ENCODE measurements at places on chromosomes 3 and 15.
A peak's percentile ranks its signal among the peaks of the same experiment; 100 is the strongest.

GRCh38 chr15:62498712-62499111 lies 333.6 kb upstream of the C2CD4B start:
- no peaks in the 10 kb centered on the region for H3K36me3 ChIP-seq
- no peak for DNase-seq
- H3K4me3 ChIP-seq = no peak overlapping the region
- no peaks in the 10 kb centered on the region for H3K27me3 ChIP-seq

DNA sequence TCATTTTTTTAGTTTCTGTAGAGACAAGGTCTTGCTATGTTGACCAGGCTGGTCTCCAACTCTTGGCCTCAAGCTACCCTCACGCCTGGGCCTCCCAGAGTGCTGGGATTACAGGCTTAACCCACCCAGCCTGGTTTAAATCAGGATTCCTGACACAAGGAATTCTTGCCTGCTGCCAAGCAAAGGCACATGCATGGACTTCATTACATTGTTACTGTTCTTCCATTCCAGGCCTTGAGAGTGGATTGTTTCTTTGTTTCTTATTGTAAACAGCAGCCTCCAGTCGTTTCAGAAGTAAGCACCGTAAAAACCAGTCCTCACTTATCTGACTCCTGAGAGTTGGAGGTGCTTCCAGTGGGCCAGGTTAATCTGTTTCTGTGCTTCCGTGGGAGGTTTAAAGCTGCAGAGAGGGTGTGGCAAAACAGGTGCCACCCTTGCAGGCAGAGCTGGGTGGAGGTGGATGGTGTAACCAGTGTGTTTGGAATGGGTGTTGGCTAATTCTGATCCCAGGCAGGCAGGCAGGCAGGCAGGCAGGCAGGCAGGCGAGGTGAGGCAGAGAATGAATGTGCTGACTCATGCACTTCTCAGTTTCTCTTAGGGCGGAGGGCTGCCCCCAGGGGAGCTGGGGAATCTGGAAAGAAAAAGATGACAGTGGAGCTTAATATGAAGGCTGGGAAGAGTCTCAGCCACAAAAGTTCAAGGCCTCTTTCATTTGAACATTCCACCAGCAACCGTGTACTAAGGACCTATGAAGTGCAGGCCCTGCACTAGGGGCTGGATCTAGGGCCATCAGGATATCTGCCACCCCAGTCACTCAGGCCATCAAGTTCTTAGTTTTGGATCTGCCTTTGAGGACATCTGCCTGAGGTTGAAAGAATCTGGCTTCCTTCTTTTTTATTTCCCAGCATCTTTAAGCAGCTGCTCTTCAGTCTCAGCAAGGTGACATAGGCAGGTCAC lies 37.0 kb upstream of the CDCP1 start:
- DNase-seq = peak; percentile 72
- H3K4me1 ChIP-seq = peaks cover 4% of the 10 kb centered on the region
- no peak overlapping the region for H3K4me3 ChIP-seq
- no peaks in the 10 kb centered on the region for H3K36me3 ChIP-seq

DNA sequence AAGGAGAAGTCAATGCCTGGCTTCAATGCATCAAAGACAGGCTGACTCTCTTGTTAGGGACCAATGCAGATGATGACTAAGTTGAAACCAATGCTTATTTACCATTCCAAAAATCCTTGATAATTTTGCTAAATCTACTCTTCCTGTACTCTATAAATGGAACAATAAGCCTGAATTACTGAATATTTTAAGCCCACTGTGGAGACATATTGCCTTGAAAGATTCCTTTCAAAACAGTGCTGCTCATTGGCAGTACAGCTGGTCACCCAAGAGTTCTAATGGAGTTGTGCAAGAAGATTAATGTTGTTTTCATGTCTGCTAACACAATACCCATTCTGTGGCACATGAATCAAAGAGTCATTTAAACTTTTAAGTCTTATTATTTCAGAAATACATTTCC lies 181.0 kb upstream of the CBLB start:
- H3K27me3 ChIP-seq = no peaks in the 10 kb centered on the region
- H3K4me1 ChIP-seq = no peaks in the 10 kb centered on the region
- no peak overlapping the region for H3K27ac ChIP-seq
- no peak overlapping the region for H3K4me3 ChIP-seq
- no peaks in the 10 kb centered on the region for H3K36me3 ChIP-seq

GRCh38 chr3:14235003-14235911 lies 56.6 kb downstream of the LSM3 start:
- no peak overlapping the region for H3K27ac ChIP-seq
- no peak overlapping the region for H3K4me3 ChIP-seq
- H3K27me3 ChIP-seq = no peaks in the 10 kb centered on the region
- DNase-seq = no peak
- no peaks in the 10 kb centered on the region for H3K36me3 ChIP-seq
- no peaks in the 10 kb centered on the region for H3K4me1 ChIP-seq

DNA sequence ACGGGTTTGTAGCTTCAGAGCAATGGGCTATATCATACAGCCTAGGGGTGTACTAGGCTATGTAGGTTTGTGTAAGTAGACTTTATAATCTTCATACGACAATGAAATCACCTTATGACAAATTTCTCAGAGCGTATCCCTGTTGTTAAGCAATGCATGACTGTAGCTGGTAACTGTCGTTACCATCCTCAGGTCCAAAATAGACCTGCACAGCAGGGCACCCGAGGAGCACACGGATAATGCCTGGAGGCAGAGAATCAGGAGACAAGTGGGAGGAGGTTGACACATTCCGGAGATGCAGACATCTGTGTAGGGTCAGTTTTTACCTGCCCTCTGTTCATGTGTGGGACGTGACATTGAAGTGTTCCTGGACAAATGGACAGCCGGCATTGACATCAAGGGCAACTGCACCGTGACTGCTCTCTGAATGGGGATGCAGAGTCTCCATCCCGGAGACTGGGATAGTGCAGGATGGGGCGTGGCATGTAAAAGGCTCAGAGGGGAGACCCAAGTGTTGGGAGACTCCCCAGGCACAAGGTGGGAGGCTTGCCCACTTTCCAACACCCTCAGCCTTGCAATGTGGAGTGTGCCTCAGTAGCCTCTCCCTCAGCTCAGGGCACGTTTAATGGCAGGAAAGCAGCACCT lies 45.9 kb upstream of the PGPEP1L start:
- no peaks in the 10 kb centered on the region for H3K36me3 ChIP-seq
- H3K4me1 ChIP-seq = no peaks in the 10 kb centered on the region
- no peak for DNase-seq
- H3K27me3 ChIP-seq = no peaks in the 10 kb centered on the region
- no peak overlapping the region for H3K27ac ChIP-seq
- H3K4me3 ChIP-seq = no peak overlapping the region

DNA sequence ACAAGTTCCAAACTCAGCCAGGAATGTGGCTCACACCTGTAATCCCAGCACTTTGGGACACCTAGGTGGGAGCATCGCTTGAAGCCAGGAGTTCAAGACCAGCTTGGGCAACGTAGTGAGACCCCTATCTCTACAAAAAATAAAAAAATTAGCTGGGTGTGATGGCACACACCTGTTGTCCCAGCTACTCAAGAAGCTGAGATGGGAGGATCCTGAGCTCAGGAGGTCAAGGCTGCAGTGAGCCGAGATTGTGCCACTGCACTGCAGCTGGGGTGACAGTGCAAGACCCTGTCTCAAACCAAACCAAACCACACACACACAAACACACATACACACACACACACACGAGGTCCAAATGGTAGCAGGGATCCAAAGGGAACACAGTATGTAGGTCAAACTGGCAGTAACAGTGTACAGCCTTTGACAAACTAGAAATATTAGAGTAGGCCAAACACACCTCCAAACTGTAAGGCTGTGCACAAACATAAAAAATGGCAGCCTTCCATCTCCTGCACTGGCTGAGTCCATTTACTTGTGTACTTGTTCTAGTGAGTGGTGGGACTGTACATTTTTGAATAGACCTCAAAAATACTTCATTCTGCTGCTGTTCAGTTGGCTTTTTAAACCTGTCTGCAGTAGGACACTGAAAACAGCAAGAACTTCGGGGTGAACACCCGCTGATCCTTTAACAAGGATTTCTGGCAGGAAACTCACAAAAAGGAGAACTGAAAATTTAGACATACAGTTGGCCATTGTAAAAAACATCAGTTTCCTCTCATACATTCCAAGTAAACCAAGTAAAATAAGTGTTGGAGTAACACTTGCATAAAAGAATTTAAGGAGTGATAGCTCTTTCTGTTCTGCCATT lies 33.6 kb downstream of the INTS14 start:
- DNase-seq = peak; percentile 9
- no peaks in the 10 kb centered on the region for H3K36me3 ChIP-seq
- H3K4me1 ChIP-seq = no peaks in the 10 kb centered on the region
- H3K27me3 ChIP-seq = no peaks in the 10 kb centered on the region
- no peak overlapping the region for H3K4me3 ChIP-seq

- no peak overlapping the region for H3K27ac ChIP-seq
- H3K4me3 ChIP-seq = no peak overlapping the region
- H3K36me3 ChIP-seq = no peaks in the 10 kb centered on the region
- H3K27me3 ChIP-seq = no peaks in the 10 kb centered on the region
- no peaks in the 10 kb centered on the region for H3K4me1 ChIP-seq
- no peak for DNase-seq
Observed at GRCh38 chr15:74712311-74712710, 13.0 kb downstream of the CYP1A1 start.

DNA sequence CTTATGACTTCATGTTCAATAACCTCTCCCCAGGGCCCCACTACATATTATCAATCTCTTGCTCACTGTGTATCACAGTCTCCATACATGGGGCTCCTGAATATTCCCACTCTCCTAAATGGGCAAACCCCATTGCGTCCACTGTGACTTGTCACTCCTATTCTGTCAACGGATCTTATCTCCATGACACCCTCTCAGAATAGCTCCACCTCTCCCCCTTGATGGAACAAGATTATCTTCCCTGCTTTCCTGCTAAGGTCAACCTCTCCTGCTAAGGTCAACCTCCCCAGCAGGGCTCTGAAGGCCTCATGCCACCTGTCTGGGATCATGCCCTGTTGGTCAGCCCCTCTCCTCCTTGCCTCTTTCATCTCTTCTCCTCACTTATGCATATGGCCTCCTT lies 1.8 kb downstream of the CLDN18 start:
- DNase-seq = no peak
- H3K27me3 ChIP-seq = no peaks in the 10 kb centered on the region
- H3K27ac ChIP-seq = no peak overlapping the region
- no peak overlapping the region for H3K4me3 ChIP-seq
- H3K4me1 ChIP-seq = no peaks in the 10 kb centered on the region

DNA sequence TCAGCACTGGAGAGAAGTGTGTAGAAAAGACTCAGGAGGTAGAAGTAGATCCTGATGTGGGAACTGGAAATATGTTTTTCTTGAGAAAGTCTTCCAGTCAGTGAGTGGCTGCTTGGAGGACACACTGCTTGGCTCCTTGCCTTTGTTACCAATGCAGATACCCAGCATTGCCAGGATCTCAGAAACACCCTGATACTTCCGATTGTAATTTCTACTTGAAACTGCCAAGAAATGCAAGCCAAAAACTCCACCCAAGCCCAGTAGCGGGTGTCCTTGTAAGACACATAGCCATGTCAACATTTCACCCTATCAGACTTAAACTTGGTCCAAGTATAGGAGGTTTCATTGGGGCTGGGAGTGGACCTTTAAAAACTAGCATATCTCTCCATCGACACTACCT lies 141.8 kb downstream of the ALDH1A2 start:
- H3K27ac ChIP-seq = no peak overlapping the region
- peaks cover 8% of the 10 kb centered on the region for H3K4me1 ChIP-seq
- H3K36me3 ChIP-seq = no peaks in the 10 kb centered on the region
- H3K4me3 ChIP-seq = no peak overlapping the region
- DNase-seq = peak; percentile 11

DNA sequence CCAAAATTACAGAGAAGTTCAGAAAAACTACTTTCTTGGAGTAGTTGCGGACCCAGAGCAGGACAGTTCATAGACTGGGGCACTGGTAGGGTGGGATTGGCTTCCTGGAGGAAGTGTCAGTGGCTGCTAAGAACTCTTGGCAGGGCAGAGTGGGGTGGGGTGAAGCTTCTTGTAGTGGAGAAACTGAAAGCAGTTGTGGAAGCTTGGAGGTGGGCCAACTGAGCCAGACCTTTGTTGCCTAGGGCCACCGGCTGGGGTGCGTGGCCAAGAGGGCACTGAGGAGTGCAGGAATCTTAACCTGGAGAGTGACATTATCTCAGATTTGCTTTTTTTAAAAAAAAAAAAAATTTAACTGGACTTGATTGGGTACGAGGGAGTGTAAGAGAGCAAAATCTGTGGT lies 3.1 kb downstream of the KAT2B start:
- DNase-seq = peak; percentile 57
- peak overlapping the region; percentile 60 for H3K27ac ChIP-seq
- no peaks in the 10 kb centered on the region for H3K4me1 ChIP-seq

GRCh38 chr15:58228718-58229117 lies 90.5 kb downstream of the AQP9 start:
- no peak overlapping the region for H3K27ac ChIP-seq
- peaks cover 8% of the 10 kb centered on the region for H3K4me1 ChIP-seq
- no peak overlapping the region for H3K4me3 ChIP-seq
- H3K27me3 ChIP-seq = no peaks in the 10 kb centered on the region

DNA sequence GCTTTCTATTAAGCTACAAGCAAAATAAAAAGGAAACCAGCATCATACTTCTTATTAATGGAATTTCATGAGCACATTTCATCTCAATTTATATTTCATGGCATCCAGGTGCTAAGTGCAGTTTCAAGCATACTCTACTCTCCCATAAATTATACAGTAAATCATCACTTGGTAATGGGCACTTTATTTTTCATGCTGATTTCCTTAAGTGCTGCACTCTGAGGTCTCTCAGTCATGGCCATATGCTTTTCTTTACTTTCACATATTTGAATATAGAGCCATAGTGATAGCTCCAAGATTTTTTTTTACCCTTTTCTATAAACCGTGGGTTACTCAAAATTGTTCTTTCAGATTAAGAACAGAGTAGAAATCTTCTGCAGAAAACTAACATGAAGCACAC lies 1505.7 kb upstream of the CADM2 start:
- no peaks in the 10 kb centered on the region for H3K27me3 ChIP-seq
- no peaks in the 10 kb centered on the region for H3K36me3 ChIP-seq
- no peak overlapping the region for H3K27ac ChIP-seq
- H3K4me3 ChIP-seq = no peak overlapping the region
- DNase-seq = no peak
- no peaks in the 10 kb centered on the region for H3K4me1 ChIP-seq

GRCh38 chr3:189146848-189147247 lies 24.9 kb upstream of the TPRG1 start:
- H3K27me3 ChIP-seq = no peaks in the 10 kb centered on the region
- no peaks in the 10 kb centered on the region for H3K4me1 ChIP-seq
- no peak for DNase-seq
- no peak overlapping the region for H3K4me3 ChIP-seq

DNA sequence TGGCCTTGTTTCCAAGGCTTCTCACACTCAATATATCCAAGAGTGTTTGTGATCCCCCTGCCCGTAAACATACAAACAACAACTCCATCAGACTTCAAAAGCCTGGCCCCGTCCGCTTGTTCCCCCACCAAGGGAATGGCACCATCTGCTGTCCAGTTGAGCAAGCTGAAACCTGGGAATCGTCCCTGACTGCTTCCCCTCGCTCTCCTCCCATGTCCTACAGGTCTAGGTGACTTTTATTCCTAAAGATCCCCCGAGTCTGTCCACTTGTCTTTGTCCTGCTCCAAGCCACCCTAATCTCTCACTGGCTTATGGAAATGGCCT lies 27.9 kb upstream of the FAM174B start:
- peak; percentile 39 for DNase-seq
- H3K4me1 ChIP-seq = no peaks in the 10 kb centered on the region
- H3K27me3 ChIP-seq = no peaks in the 10 kb centered on the region
- no peaks in the 10 kb centered on the region for H3K36me3 ChIP-seq
- no peak overlapping the region for H3K27ac ChIP-seq

GRCh38 chr3:172191629-172192028 lies 152.3 kb downstream of the FNDC3B start:
- no peak overlapping the region for H3K27ac ChIP-seq
- DNase-seq = no peak
- H3K4me1 ChIP-seq = peaks cover 2% of the 10 kb centered on the region
- no peak overlapping the region for H3K4me3 ChIP-seq
- H3K36me3 ChIP-seq = no peaks in the 10 kb centered on the region

Measured in prostate gland (tissue), 2 donors.